ENCODE measurements at places on chromosomes 4 and X. TPM values are rescaled to one million over a fixed set of nuclear protein-coding genes. Genes with fewer than 3 reads are reported as not detected.

GRCh38 chr4:29278585-29278984 lies 1441.6 kb upstream of the PCDH7 start:
- no peak for DNase-seq

GRCh38 chr4:62288808-62289541 lies 1088.8 kb downstream of the ADGRL3 start:
- no peak for DNase-seq

DNA sequence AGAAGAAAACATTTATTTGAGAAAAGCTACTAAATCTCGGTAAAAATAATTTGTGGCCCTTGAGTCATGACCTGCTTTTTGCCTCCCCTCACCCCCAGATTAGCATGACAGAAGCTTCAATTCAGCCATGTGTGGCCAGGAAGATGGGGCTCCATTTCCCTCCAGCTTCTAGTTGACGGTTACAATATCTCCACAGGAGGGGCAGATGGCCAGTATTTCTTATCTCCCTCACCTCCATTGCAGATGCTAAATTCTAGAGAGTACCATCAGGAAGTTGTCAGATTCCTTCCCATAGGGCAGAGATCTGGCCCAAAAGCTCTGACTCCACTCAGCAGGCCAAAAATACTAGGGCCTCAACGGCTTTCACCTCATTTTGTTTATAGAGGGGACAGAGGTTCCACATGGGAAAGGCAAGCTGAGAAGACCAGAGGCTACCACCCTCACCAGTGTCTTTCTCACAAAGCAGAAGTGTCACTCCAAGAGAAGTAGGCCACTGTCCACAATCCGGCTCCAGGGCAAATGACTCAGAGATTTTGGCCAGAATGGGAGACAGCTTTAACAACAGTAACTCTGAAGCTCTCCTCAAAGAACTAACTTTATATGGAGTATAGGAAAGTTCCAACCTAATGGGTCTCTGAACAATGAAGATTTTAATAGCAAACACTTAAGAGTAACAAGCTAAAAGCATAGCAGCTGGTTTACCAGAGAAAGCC lies 108.3 kb downstream of the TBC1D19 start:
- DNase-seq = no peak

GRCh38 chr4:144578681-144579080 lies 67.3 kb upstream of the HHIP start:
- no peak for DNase-seq

GRCh38 chr4:57055886-57056285 lies 54.3 kb downstream of the IGFBP7 start:
- no peak for DNase-seq

P2RY4 gene
- 1.3 TPM for total RNA-seq
